Thoracic aorta (tissue), 2 donors: ENCODE measurements at places on chromosomes 16 and 17. TPM values are rescaled to one million over a fixed set of nuclear protein-coding genes. Genes with fewer than 3 reads are reported as not detected.

The GPR179 gene
- not detected for total RNA-seq

The MYCBPAP gene
- 0.68 TPM for total RNA-seq

The CD300A gene
- total RNA-seq = 8.0 TPM

The NKD1 gene
- 41.7 TPM for total RNA-seq

The MAPT gene
- total RNA-seq = 3.1 TPM

The VMP1 gene
- 728 TPM for total RNA-seq

The CDC42EP4 gene
- 73.8 TPM for total RNA-seq

DNA sequence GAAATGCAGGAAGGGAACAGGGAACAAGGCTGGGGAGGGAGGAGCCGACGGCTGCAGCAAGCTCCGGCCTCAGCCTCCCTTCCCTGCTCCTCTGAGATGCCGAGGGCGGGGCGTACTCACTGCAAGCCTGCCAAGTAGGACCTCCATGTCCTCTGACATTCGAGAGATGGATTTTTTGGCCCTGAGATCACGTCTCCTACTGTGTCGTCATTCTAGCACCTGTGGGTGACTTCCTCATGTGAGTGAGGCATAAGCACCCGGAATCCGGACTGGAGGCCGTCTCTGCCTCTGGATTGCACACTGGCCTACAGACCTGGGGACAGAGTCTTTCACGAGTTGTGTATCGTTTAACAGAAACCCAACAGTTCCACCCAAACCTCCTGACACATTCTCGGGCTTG lies 14.5 kb downstream of the MRM3 start:
- no peak for DNase-seq
- no peaks in the 10 kb centered on the region for H3K27me3 ChIP-seq
- H3K27ac ChIP-seq = no peak overlapping the region
- peaks cover 8% of the 10 kb centered on the region for H3K36me3 ChIP-seq
- no peaks in the 10 kb centered on the region for H3K4me1 ChIP-seq

- no peaks in the 10 kb centered on the region for H3K4me1 ChIP-seq
- no peak for DNase-seq
- H3K27ac ChIP-seq = no peak overlapping the region
- H3K36me3 ChIP-seq = no peaks in the 10 kb centered on the region
- no peak overlapping the region for H3K4me3 ChIP-seq
Measured at GRCh38 chr16:86019446-86020047, 120.6 kb downstream of the IRF8 start.

GRCh38 chr16:71354156-71354555 lies 4.4 kb upstream of the CALB2 start:
- no peak for DNase-seq
- H3K36me3 ChIP-seq = no peaks in the 10 kb centered on the region
- peaks cover 6% of the 10 kb centered on the region for H3K4me1 ChIP-seq

- H3K4me3 ChIP-seq = no peak overlapping the region
- H3K27me3 ChIP-seq = peaks cover 24% of the 10 kb centered on the region
- no peak overlapping the region for H3K27ac ChIP-seq
- no peaks in the 10 kb centered on the region for H3K36me3 ChIP-seq
- peaks cover 7% of the 10 kb centered on the region for H3K4me1 ChIP-seq
Measured at GRCh38 chr17:48642843-48643696, 16.9 kb upstream of the HOXB9 start.

DNA sequence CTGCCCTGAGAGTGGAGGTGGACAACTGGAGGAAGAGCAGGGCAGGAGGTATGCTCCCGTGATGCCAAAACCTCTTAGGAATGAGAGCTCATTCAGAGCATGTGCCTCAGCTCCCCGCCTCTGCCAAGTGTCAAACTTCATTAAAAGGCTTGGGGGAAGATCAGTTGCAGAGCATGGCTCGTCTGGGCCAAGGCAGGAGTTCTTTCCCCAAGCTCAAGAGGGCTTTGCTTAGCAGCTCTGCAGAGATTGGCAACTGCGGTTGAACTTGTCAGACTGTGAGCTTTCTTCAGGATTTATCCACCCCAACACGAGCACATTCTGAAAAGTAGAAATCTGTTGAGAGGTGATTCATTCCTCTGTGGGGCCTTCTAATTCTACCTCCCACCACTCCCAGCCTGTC lies 248.1 kb downstream of the HS3ST3A1 start:
- no peak overlapping the region for H3K27ac ChIP-seq
- H3K4me3 ChIP-seq = no peak overlapping the region
- no peaks in the 10 kb centered on the region for H3K27me3 ChIP-seq

DNA sequence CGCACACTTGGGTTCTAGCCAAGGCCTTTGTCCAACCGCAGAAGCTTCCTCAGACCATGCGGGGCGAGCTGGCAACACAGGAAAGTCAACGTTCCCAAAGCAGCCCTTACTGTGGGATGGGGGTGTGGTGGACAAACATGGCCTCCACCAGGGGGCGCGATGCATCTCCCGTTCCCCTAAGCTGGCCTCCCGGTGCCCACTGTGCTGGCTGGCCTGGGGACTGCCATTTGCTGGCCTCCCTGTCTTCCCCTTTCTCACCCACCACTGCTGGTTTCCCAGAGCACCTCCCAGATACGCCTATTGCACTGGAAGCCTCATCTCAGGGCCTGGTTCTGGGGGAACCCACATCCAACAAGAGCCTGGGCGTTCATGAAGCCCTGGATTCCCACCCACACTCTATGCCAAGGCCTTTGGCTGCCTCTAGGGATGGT lies 145.3 kb downstream of the IRF8 start:
- no peaks in the 10 kb centered on the region for H3K4me1 ChIP-seq
- DNase-seq = no peak

DNA sequence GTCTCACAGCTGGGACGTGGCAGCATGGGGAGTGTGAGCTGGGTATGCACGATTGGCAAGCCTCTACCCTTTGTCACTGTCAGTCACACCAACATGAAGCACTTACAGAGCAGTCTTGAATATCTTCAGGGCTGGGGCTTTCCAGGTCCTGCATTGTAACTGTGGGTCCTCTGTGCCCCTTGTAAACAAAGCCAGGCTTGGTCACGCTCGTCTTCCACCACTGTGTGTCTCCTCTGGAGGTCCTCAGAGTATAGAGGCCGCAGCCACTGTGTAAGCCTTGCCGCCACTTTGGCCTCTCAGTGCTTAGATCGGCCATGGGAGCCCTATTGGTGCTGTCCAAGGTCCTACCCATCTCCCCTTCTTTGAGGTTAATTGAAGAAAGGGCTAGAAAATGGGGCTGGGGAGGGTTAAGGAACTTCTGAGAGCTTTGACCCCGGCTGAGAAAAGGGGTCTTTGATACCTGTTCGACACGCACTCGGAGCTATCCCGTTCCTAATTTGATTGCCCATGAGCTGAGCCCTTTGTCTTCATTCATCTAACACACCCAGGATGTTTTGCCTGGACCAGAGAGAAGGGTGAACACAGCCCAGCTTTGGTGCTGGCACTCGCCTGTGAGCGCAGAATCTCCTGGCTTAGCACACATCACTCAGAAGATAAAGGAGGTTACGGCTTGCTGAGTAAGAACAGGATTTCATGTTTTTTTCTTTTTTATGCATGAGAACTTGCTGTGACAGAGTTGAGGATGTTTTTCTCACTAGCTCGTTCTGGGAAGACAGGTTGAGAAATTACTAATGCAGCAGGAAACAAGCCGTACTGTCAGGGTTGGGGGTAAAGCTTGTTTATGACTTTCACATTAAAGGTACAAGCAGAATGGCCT lies 267.9 kb downstream of the CPPED1 start:
- no peak overlapping the region for H3K27ac ChIP-seq
- no peaks in the 10 kb centered on the region for H3K27me3 ChIP-seq
- no peaks in the 10 kb centered on the region for H3K4me1 ChIP-seq
- no peak for DNase-seq
